CD8-positive, alpha-beta memory T cell (primary cell): ENCODE measurements at places on chromosomes 16 and 17.

GRCh38 chr17:49360796-49361128, 1.3 kb downstream of the ZNF652 start:
- DNase-seq = no peak

GRCh38 chr16:85686912-85687591, 1.7 kb downstream of the GINS2 start:
- no peak for DNase-seq

DNA sequence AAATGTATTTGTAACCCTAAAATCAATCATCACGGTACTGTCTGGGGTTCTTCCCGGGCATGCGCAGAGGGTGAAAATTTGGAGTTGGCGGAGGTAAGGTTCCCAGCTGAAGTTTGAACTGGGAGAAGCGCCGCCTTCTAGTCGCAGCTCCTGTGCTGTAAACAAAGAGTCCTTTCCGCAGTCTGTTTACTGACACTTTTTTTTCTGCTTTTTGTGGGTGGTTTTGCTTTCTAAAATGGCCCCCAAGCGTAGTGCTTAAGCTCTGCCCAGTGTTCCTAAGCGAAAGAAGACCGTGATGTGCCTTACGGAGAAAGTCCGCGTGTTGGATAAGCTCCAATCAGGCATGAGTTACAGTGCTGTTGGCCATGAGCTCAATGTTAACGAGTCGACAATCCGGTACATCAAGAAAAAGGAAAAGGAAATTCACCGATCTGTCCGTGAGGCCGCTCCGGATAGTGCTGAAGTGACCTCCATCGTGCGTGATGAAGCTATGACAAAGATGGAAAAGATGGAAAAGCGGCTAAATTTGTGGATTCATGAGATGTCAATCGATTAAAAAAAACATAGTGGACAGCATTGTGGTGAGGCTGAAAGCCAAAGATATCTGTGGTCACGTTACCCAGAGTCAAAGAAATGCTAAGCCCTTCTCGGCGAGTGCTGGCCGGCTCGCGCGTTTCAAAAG, 570 bp upstream of the CFDP1 start:
- no peak for DNase-seq

DNA sequence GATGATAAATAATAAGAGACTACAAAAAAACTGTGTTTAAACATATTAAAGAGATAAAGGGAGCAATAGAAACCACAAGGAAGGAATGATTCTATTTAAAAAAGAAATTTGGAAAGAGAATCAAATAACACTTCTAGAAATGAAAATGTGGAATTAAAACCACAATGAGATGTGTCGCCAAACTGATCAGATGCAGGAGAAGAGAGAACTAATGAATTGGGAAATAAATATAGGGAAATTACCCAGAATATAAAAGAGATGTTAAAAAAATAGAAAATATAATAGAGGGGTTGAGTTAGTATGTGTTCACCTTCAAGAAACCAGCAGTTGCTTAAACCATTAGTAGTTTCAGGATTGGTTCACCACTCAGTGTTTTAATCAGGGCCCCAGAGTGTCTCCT, 48.7 kb upstream of the ADORA2B start:
- no peak for DNase-seq

GRCh38 chr16:10964039-10964890, 19.9 kb downstream of the CLEC16A start:
- peak; percentile 67 for DNase-seq

GRCh38 chr17:37553401-37553966, 55.7 kb downstream of the SYNRG start:
- no peak for DNase-seq

DNA sequence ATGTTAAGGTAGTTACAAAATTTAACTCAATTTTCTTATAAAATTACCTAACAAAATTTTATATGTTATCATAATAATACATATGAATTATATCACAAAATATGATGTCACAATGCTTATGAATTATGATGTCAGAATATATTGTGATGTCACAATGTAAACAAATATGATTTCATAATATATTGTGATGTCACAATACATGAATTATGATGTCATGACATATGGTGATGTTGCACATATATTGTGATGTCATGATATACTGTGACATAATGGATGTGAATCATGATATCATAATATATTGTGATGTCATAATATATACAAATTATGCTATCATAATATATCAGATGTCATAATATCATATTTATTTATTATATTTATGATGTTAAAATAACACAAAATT, 1879.9 kb downstream of the TP53TG3F start:
- no peak for DNase-seq

DNA sequence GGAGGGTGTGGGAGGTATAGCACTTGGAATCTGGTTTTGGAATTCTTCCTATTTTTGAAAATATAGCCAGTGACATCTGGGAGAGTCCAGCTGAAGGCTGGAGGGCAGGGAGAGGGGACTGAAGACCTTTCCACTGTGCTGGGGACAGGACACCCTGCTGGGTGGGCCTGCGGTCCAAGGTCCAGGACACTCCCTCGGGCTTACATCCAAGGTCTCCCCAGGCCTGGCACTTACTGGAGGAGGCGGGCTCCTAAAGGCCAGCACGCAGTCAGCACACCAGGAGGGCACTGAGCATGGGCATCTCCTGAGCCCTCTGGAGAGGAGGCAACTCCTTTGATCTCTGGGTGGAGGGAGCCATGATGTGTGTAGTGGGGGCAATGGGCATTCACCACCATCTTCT, 35.5 kb upstream of the ETV4 start:
- DNase-seq = no peak

DNA sequence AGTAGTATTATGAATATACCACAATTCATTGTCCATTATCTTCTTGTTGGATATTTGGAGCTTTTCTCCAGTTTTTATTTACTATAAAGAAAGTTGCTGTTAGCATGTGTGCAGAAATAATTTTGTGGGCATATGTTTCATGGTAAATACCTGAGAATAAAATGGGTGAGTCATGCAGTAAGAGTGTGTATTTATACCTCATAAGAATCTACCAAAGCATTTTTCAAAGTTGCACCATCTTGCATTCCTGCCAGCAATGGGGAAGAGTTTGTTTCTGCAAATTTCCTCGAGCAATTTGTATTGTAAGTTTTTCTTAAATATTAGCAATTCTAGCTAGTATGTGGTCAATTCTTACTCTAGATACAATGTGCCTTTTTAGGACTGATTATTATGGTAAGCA, 7.9 kb upstream of the MON1B start:
- DNase-seq = no peak

GRCh38 chr16:48687421-48688038, 77.5 kb upstream of the N4BP1 start:
- no peak for DNase-seq

DNA sequence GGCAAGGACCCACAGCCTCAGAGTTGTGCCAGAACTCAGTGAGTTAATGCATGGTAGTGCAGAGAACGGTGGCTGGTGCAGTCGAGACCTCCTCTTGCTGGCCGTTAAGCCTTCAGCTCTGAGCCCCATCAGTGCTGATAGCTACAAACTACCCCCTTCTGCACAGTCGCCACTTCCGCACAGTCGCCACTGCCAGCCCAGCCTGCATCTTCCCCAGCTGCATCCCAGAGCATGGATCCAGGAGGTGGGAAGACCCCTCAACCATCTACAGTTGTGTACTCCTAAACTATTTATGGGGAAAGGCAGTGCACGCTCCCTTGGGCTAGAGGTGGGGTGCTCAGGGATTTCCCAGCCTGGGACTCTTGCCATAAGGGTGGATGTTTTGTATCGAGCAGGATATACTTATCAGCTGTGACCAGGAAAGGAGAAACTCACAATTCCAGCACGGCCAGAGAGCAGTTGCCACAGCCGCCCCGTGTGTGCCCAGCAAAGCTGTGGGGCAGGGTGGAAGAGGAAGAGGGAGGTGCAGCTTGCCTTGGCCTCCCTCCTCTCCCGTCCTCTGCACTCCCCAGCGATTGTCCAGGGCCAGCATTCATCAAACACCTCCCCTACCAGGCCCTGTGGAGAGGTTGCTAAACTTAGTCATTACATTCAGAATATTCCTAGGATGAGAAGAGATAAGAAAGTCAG, 49.5 kb upstream of the CMIP start:
- DNase-seq = no peak

GRCh38 chr17:32910769-32911168, 17.2 kb upstream of the TMEM98 start:
- no peak for DNase-seq

DNA sequence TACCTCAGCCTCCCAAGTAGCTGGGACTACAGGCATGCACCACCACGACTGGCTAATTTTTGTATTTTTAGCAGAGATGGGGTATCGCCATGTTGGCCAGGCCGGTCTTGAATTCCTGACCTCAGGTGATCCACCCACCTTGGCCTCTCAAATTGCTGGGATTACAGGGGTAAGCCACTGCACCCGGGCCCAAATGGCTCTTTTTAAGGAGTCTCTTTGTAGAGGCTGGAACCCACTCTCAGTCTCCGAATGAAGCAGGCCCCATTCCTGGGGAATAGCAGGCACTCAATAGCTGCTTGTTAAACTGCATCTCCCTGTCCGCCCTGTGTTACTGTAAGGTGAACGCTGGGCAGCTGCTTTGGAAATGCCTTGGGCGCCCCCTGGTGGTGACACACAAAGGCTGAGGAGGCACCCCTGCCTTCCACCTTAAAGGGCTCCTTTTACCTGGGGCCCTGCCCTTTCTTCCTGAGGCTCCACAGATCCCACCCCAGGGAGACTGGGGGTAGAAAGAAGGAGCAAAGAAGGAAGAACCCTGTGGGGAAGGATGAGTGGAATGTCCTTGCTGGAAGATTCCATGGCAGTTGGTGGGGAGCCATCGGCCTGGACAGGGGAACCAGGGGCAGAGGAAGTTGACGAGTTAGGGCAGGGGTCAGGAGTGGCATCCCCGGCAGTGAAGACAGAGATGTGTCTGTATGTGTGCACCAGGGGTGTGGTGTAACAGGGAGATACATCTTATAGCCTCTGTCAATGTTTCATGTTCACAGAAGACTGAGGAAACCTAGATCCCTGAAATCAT, 6.1 kb upstream of the SP2 start:
- DNase-seq = peak; percentile 93

GRCh38 chr16:78709137-78709884, 609.9 kb downstream of the WWOX start:
- no peak for DNase-seq

DNA sequence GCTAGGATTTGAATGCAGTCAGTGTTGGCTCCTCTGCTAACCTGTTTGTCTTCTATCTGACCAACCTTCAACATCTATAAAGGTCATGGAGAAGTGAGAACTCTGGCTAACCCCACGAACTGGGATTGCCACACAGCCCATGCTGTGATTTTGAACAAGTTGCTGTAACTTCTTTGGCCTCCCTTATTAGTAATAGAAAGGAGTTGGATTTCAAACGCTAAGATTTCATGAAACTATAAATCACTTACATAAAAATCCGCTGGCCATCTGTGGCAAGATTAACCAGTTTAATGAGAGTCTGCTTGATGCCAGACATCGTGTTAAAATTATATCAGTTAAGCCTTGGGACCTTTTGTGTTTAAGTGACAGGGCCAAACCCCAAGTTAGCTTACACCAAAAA, 53.4 kb downstream of the HSD17B2 start:
- no peak for DNase-seq

GRCh38 chr17:81578038-81578441, 25.9 kb upstream of the FAAP100 start:
- no peak for DNase-seq

DNA sequence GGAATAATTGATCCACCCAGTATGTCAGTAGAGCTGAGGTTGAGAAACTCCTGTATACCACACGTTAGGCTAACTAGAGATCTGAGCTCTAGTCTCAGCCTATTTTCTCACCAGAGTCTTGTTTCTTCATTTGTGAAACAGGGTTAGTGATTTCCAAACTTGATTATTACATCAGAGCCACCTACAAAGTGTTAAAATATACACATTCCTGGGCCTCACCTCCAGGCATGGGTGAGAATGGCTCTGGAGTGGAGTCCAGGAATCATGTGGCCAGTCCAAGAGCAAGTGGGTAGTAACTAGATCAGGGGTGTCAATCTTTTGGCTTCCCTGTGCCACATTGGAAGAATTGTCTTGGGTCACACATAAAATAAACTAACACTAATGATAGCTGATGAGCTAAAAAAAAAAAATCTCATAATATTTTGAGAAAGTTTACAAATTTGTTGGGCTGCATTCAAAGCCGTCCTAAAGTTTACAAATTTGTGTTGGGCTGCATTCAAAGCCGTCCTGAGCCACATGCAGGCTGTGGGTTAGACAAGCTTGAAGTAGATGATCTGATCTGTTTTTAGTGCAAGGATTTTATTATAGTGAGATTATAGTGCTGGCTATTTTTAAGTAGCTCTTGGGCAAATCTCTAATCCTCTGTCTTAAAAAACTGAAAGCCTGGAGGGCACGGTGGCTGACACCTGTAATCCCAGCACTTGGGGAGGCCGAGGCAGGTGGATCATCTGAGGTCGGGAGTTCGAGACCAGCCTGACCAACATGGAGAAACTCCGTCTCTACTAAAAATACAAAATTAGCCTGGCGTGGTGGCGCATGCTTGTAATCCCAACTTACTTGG, 20.4 kb downstream of the PRCD start:
- DNase-seq = no peak

GRCh38 chr16:66651474-66651765, 45.1 kb downstream of the CMTM4 start:
- DNase-seq = no peak

- DNase-seq = no peak
These were observed 23.7 kb downstream of the MOSMO start for GRCh38 chr16:22031483-22032083.

GRCh38 chr17:71039391-71039790, 870.1 kb downstream of the KCNJ2 start:
- no peak for DNase-seq

GRCh38 chr17:58219789-58220183, 731 bp upstream of the MKS1 start:
- DNase-seq = no peak

DNA sequence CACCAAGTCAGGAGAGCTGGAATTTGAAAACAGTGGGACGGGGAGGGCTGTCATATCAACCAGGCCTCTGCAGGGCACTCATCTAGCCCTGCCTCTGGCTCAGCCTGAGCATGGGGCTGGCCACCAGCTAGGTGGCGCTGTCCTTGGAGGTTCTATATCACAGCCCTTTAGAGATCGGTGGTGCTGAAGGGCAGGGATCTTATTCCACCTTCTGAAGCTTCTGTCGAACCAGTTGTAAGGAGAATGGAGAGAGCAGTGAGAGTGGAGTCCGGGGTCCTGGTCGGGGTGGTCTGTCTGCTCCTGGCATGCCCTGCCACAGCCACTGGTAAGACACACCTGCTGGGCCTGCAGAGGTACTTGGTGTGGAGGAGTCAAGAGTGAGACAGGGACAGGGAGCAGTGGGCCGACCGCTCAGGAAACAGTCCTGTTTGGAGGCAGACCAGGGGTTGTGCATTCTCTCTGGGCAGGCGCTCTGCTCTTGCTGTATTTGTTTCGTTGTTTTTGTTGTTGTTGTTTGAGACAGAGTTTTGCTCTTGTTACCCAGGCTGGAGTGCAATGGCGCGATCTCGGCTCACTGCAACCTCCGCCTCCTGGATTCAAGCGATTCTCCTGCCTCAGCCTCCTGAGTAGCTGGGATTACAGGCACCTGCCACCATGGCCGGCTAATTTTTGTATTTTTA, at the start of gene CES3:
Gene CES3 (plus strand): TSS at position 202 of the 680 bp plus-strand sequence. CDS start 42 bp downstream, at position 244.
- DNase-seq = peak; percentile 35

GRCh38 chr17:36661047-36661666, 59.8 kb downstream of the MRM1 start:
- no peak for DNase-seq
